ENCODE measurements at places on chromosomes 3 and 15. TPM values are rescaled to one million over a fixed set of nuclear protein-coding genes. Genes with fewer than 3 reads are reported as not detected.

Gene CCDC33
- total RNA-seq: 4.2 TPM

- no peaks in the 10 kb centered on the region for H3K27me3 ChIP-seq
- peak overlapping the region; percentile 11 for H3K4me3 ChIP-seq
- peaks cover 39% of the 10 kb centered on the region for H3K4me1 ChIP-seq
- no peak for DNase-seq
These were observed 99.7 kb upstream of the LIPC start for GRCh38 chr15:58331913-58332675.

- H3K4me3 ChIP-seq: peak overlapping the region; percentile 81
- H3K4me1 ChIP-seq: peaks cover 52% of the 10 kb centered on the region
- peaks cover 27% of the 10 kb centered on the region for H3K27me3 ChIP-seq
These were observed 542 bp downstream of the INKA1 start for GRCh38 chr3:49803465-49804140.

GRCh38 chr3:55156851-55157650 lies 229.2 kb upstream of the LRTM1 start:
- H3K27ac ChIP-seq: no peak overlapping the region
- no peaks in the 10 kb centered on the region for H3K36me3 ChIP-seq
- H3K27me3 ChIP-seq: no peaks in the 10 kb centered on the region
- peaks cover 12% of the 10 kb centered on the region for H3K4me1 ChIP-seq
- H3K4me3 ChIP-seq: no peak overlapping the region

GRCh38 chr3:41683666-41684350 lies 278.1 kb downstream of the ULK4 start:
- no peaks in the 10 kb centered on the region for H3K36me3 ChIP-seq
- no peak overlapping the region for H3K4me3 ChIP-seq
- no peak for DNase-seq
- peaks cover 11% of the 10 kb centered on the region for H3K4me1 ChIP-seq
- no peak overlapping the region for H3K27ac ChIP-seq

DNA sequence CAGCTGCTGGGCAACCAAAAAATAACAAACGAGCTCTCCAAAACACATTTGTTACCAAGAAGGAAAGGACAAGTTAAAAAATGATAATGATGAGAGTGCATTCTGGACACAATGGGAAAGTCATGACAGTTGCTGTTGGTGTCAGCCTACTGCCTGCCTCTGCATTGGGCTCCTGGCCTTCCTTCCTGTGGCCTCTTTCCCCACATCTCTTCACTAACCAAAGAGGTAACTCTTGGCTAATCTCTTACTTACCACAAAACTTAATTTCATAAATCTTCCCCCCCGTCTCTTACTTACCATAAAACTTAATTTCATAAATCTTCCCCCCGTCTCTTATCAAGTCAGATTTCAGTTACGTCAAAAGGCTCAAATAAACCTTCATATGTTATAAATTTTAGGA lies 58.6 kb downstream of the AGTR1 start:
- H3K27ac ChIP-seq: no peak overlapping the region
- H3K4me1 ChIP-seq: peaks cover 24% of the 10 kb centered on the region
- no peak for DNase-seq
- no peak overlapping the region for H3K4me3 ChIP-seq

DNA sequence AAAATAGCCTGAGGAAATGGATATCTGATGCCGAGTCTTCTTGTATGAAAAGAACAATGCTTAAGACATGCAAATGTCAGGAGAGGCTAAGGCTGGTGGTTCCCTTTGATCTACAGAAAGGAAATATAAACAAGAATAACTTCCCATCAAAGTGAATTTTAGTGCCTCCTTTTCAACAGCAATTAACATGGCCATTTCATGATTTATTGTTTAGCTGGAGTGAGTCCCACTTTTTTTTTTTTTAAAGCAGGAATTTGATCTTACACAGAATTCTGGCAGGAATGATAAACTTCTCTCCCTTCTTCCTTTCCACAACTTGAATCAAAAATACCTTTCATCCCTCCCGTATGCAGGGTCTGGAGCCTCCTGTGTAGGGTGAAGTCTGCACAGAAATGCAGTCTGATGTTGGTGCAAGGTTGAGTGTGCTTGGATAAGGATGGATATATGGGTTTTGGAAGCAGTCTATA lies 287.0 kb downstream of the MEX3B start:
- H3K36me3 ChIP-seq: no peaks in the 10 kb centered on the region
- H3K4me3 ChIP-seq: no peak overlapping the region
- H3K27ac ChIP-seq: peak overlapping the region; percentile 35
- H3K4me1 ChIP-seq: peaks cover 26% of the 10 kb centered on the region
- H3K27me3 ChIP-seq: peaks cover 27% of the 10 kb centered on the region

DNA sequence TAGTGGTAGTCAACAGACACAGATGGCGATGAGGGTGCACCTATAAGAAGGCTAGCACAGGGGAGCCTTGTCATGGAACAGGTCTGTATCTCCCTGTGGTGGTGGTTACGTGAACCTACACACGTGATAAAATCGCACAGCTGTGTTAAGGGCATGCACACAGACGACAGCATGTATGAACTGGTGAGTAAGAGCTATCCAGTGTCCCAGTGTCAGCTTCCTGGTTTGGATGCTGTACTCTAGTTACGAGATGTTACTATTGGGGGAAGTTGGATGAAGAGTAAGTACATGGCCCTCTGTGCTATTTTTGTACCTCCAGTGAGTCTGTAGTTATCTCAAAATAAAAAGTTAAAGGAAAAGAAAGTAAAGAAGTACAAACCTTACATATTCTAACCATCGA lies 38.2 kb downstream of the MTMR10 start:
- H3K27me3 ChIP-seq: no peaks in the 10 kb centered on the region
- no peak for DNase-seq
- no peak overlapping the region for H3K4me3 ChIP-seq
- H3K36me3 ChIP-seq: peaks cover 79% of the 10 kb centered on the region
- H3K27ac ChIP-seq: no peak overlapping the region
- H3K4me1 ChIP-seq: no peaks in the 10 kb centered on the region

All from mesothelial cell of epicardium (in vitro differentiated cells).